T-helper 2 cell (primary cell): ENCODE measurements at places on chromosomes 13 and 19.

GRCh38 chr13:53112522-53112921 lies 83.9 kb downstream of the OLFM4 start:
- no peak for DNase-seq

DNA sequence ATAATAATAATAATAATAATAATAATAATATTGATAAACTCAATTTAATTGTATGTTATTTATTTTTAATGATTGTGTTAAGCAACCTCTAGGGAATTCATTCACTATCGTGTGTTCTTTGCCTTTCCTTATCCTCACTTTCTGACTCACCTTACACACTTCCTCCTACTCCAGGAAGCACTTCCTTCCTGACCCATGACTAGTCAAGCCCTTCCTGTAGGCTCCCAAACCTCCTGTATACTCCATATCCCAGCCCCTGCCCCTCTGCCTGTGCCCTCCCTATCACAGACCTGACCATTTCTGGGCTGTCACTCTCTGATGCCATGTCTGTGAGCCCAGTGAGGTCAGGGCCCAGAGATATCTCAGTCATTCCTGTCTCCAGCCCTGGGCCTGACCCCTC lies 7.6 kb downstream of the LGALS4 start:
- no peak for DNase-seq

- DNase-seq: no peak
Measured at GRCh38 chr19:30209617-30210600, 162.3 kb upstream of the ZNF536 start.

DNA sequence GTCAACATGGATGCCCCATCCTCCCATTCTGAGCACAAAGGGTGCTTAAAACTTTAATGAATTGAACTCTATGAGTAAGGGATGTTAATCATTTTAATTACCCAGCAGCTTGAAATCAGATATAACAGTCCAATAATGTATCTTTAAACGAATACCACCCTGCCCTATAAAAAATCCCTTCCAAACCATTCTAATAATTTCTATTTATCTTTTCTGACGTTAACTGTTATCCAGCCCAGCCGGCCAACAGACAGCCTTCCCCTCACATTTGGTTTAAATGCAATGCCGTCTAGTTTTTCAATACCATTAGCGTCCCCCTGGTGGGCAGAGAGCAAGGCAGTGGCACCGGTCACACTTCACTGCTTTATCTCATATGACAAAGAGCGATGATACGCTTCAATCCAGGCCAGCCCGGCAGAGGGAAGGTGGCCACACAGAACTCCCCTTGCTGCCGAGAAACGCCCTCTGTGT lies 402.2 kb upstream of the ZNF507 start:
- DNase-seq: no peak

DNA sequence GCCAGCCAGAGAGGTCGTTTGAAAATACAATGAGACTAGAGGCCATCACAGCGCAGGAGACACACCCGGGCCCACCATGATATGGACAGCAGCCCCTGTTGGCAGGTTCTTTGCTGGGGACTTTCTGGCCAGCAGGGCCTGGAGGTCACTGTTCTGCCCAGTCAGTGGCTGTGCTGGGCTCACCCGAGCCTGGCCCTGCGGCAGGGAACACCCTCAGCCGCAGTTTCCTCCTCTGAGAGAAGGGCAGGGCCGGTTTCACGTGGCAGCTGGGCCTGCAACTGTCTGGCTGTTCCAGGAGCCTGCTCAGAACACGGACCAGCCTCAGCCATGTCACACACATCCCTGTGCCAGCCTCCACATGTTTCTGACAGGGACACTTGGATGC lies 39.4 kb downstream of the ADPRHL1 start:
- no peak for DNase-seq

DNA sequence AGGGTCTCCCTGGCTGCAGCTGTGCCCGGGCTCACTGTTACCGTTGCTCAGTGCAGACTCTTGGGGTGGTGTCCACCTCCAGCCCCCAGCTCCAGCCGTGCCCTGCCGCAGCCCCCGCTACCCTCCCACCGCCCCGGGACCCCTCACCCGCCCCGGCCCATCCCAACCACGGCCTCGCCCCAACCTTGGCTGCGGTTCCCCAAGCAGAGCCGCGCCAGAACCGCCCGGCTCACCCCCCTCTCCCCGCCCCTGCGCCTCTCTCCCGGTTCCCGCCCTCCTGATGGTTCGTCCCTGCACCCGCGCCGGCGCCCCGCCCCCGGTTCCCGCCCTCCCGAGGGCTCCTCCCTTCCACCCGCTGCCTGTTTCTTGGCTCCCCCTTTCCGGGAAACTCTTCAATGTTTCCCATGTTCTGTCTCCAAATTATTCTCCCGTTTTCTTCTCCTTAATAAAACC lies 40.3 kb downstream of the ANKRD10 start:
- peak; percentile 53 for DNase-seq

DNA sequence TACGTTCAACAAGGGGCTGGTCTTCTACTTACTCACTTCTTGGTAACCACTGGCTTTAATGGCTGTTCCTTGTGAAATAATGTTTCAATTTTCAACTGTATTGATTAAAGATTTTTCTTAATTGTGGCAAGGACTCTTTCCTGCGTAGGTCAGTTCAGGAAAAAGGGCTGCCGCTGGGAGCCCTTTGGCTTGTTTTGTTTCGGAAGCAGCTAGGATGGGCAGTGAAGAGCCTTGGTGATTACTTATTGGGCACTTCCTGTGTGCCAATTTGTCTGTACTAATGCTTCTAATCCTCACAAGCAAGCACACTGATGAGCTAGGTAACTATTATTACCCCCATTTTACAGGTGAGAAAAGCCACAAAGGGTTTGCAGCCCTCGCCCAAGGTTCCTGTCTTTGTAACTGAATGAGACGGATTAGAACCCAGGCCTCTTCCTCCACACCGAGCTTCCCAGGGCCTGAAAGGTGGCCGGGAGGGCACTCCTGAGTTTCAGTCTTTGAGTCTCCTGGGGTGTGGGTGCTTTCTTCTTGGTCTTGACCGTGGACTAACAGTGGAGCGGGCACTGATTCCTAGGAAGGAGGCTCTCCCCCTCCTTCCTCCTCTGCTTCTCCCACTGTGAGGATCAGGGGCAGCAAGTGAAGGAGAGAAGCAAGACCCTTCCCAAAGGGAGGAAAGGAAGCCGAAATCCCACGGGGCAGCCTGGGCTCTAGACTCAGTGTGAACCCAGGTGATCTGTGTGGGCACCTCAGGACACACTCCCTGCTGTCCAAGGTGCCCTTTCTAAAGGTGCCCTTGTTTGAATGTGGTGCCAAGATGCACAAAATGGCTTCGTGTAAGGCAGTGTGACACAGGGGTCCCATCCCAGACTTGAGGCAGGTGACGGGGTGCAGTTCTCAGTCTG lies 3.7 kb downstream of the COL4A2 start:
- no peak for DNase-seq

- no peak for DNase-seq
Measured at GRCh38 chr19:6662702-6663101, 7.3 kb downstream of the TNFSF14 start.

DNA sequence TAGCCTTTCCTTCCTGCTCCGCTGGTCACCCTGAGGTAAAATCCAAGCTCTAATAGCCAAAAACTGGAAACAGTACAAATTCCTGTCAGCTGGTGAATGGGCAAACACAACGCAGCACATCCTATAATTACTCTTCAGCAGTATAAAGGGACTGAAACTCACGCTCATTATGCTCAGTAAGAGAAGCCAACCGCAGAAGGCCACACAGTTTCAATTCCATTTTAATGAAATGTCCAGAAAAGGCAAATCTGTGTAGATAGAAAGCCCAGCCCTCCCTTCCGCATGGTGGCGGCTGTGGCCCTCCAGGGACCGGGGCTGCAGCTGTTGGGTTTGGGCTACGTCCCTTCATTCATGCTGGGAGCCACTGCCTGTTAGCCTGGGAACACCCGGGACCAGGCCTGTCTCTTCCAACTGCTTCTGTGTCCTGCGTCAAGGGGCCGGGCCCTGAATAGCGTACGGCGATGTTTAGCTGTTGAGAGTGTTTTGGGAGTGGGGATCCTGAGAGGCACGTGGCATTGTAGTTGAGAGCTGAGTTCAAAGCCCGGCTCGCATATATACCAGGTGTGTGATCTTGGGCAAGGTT lies 23.5 kb downstream of the NKPD1 start:
- DNase-seq: no peak

GRCh38 chr19:41570639-41571112 lies 5.3 kb upstream of the CEACAM21 start:
- DNase-seq: peak; percentile 82
